Stimulated activated CD8-positive, alpha-beta memory T cell treated with anti-CD3 and anti-CD28 coated beads, Interleukin-12 subunit alpha, Interleukin-12 subunit beta, amount 100 ng/mL, for 1 hour (primary cell): ENCODE measurements at places on chromosomes 6 and 20.

GRCh38 chr20:41147767-41148191 is 10.4 kb downstream of the PLCG1 start:
- no peak for DNase-seq

- no peak for DNase-seq
Observed at GRCh38 chr6:3603340-3604130, 146.7 kb upstream of the SLC22A23 start.

- DNase-seq, result no peak
Observed at GRCh38 chr6:166997768-166998255, 1.4 kb upstream of the CEP43 start.

DNA sequence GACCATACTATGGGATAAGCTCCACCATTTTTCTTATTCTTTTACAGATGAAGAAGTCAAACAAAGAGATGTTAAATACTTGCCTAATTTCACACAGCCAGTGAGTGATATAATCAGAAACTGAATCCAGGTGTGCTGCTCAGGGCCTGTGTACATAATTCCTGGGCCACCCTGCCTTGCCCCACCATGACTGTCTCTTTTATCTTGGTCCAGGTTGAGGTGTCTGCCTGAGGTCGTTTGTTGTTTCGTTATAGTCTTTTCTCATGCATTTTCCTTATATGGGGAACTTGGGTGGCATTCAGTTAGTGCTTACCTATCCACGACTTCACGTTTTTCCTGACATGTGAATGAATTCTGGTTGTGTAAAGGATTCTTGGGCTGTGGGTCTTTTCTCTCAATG is 277.6 kb downstream of the COL12A1 start:
- no peak for DNase-seq

GRCh38 chr6:55826941-55827340 is 48.4 kb downstream of the BMP5 start:
- DNase-seq, result no peak

- no peak for DNase-seq
Observed at GRCh38 chr6:103273048-103273447, 1586.7 kb downstream of the HACE1 start.
